ENCODE measurements at places on chromosomes 1 and 21. TPM values are rescaled to one million over a fixed set of nuclear protein-coding genes. Genes with fewer than 3 reads are reported as not detected.

S100A9 gene
- 0.96 TPM for total RNA-seq

VWA1 gene
- total RNA-seq, result 14.2 TPM

LCE1B gene
- not detected for total RNA-seq

FAM167B gene
- total RNA-seq, result 0.84 TPM

SIPA1L2 gene
- 9.3 TPM for total RNA-seq

YY1AP1 gene
- 51.9 TPM for total RNA-seq

CELSR2 gene
- 5.8 TPM for total RNA-seq

ITPKB gene
- total RNA-seq, result 2.4 TPM

HSPG2 gene
- total RNA-seq, result 65.4 TPM

ANGPTL1 gene
- total RNA-seq, result not detected

HSF2BP gene
- 1.7 TPM for total RNA-seq

SLC9C2 gene
- not detected for total RNA-seq

LIN28A gene
- total RNA-seq, result not detected

USH2A gene
- not detected for total RNA-seq

OR10Z1 gene
- not detected for total RNA-seq

CRNN gene
- total RNA-seq, result not detected
